ENCODE measurements at places on chromosomes 2 and 18.

DNA sequence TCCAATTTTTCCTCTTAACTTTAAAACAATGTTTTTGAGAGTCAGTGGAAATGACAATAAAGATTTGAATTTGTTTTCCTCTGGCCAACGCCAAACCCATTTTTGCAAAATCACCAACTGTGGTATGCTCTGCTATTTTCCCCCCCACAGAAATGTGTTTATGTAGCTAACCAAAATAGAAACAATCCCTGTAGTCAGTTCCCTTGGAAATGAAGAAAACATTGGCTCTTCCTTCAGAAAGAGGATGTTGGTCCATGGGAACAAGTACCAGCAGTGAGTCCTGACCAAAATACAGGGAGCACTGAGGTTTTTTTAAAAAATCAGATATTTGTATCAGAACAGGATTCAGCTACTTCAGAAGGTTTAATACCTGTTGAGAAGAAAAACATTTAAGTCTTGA is 65.3 kb downstream of the SLC40A1 start:
- no peak for DNase-seq

DNA sequence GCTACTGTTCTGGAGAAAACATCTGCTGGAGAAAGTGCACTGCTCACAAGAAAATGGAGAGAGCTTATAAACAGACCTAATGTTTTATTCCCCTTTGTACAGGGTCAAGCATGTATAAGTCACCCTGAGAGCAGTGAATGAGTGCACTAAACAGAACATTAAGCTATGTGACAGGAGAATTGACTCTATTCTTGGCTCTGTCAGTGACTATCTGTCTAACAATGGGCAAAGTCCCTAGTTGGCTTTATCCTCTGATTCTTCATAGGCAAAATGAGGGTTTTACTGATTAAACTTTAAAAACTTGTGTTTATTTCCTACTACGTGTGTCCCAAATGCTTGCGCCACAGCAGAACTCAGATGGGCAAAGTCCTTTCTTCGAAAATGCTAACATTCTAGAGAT is 655.1 kb upstream of the SLC39A10 start:
- DNase-seq, result no peak

GRCh38 chr18:26465431-26465830 is 82.9 kb downstream of the KCTD1 start:
- no peak for DNase-seq

DNA sequence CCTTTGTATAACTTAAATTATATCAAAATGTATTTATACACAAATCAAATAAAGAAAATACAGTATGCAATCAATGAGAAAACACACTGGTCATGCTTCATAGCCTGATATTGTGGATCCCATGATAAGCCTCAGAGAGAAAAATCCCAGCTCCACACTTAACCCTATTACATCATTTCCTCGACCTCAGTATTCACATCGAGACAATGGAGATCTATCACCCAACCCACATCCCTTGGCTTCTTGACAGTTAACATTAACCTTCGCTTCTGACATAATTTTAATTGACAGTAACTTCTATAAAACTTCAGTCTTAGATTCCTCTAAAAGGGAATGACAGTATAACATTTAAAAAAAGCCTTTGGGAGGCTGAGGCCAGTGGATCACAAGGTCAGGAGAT is 11.6 kb downstream of the TMX3 start:
- no peak for DNase-seq

- no peak for DNase-seq
Observed at GRCh38 chr2:191389288-191389687, 144.1 kb downstream of the MYO1B start.

DNA sequence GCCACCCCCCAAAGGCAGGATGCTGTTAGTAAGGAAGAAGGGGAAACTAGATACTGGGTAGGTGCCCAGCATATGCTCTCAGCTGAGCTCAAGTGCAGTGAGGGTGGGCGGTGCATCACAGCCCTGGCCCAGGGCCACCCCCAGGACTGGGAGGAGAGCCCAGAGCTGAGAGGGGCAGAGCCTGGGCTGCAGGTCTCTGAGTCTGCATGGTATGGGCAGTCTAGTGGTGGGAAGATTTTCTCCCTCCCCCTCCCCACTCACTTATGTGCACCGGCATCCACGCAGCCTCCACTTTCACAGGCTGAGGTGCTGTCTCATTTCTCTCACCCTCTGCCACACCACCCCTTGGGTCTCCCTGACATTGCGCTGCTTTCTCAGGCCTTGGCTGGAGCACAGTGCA is 48.5 kb upstream of the CAB39 start:
- no peak for DNase-seq

- no peak for DNase-seq
Observed at GRCh38 chr18:49241852-49242251, 218.6 kb downstream of the DYM start.

- no peak for DNase-seq
Observed at GRCh38 chr18:80109676-80110078, 615 bp downstream of the ADNP2 start.
